COR-L47 (cell line): ENCODE measurements at places on chromosomes 1 and 21.

GRCh38 chr1:2323451-2323974, 67.8 kb downstream of the MORN1 start:
- DNase-seq, result no peak

- no peak for DNase-seq
These were observed 357.2 kb downstream of the COL11A1 start for GRCh38 chr1:102751111-102751510.

- no peak for DNase-seq
These were observed 90.9 kb downstream of the TMEM200B start for GRCh38 chr1:29032841-29033240.

DNA sequence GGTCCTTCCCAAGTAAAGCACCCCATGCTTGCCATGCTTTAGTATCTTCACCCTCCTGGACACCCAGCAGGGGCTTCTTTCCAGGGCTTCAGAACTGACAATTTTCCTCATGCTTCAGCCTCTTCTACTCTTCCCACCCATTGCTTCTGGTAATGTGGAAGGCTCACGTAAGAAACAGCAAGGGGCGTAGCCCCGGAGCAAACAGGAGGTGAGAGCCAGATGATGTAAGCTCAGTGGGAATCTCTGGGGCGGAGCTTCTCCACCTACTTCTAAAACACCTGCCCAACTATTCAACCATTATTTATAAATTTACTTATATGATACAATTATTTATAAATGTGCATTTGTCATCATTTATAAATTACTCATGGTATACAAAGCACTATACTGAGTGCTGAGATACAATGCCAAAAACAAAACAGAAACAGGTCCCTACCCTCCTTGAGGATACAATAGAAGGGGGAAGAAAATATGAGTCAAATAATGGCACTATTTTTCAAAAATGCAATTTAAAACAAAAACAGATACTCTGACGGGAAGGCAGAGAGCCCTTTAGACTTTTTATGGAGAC, 140.1 kb upstream of the CAMK1G start:
- no peak for DNase-seq

DNA sequence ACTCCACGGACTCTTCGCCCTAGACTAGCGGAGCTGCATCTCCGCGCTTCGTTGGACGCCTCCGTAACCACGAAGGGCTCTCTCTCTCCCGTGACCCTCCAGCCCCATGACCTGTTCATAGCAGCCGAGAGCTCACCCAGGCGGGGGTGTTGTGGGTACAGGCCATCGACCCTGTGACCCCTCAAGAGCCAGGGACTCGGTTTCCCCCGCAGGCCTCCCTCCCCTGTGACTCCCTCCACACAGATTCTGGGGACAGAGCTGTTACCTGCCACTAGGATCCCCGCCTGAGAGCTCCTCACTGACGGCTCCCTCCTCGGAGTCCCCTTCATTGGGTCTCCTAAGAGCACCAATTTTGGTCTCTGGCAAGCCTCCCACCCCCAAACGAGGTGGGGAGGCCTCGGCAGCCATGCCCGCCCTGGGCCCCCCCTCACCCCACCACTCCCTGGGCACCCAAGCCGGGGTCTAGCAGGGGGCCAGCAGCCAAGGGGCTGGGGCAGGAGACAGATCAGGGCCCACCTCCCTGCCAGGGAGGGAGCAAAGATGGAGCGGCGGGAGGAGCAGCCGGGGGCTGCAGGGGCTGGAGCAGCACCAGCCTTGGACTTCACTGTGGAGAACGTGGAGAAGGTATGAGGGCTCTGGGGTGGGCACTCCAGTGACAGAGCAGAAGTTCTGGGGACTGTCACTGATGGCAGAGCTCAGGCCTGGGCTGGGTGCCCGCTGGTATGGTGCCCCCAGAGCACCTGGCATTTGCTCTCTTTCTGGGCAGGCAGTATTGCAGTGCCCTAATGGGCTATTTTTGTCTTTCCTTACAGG, 517 bp downstream of the IPO13 start:
- DNase-seq, result no peak

DNA sequence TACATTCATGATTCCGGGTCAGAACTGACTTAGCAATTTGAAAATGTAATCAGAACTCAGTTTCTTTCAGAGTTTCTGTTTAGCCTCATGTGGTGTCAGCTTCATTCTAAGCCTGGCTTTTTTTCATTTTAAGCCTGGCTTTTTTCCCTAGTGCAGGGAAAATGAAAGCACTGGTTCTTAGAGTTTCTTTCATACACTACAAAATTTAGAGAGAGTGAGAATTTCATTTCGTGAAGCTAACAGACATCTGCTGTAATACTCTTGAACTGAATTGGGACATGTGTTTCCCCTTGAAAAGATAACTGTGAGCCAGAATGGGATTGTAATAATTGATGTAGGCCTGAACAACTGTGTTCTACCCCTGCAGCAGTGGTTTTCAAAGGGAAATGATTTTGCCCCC, 95.3 kb upstream of the KIAA0040 start:
- no peak for DNase-seq

DNA sequence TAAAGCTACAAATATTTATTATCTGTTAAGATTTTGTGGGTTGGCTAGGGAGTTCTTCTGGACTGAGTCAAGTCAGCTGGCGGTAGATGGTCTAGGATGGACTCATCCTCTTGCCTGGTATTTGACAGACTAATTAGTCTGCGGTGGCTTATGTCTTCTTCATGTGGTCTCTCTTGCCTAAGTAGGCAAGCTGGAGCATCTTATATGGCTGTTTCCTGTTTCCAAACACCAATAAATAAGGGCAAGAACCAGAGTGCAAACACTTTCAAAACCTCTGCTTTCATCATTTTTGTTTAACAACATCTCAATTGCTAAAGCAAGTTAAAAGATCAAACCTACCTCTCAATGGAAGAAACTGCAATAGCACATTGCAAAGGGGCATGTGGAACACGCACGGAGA, 484.8 kb downstream of the PTPRC start:
- no peak for DNase-seq

DNA sequence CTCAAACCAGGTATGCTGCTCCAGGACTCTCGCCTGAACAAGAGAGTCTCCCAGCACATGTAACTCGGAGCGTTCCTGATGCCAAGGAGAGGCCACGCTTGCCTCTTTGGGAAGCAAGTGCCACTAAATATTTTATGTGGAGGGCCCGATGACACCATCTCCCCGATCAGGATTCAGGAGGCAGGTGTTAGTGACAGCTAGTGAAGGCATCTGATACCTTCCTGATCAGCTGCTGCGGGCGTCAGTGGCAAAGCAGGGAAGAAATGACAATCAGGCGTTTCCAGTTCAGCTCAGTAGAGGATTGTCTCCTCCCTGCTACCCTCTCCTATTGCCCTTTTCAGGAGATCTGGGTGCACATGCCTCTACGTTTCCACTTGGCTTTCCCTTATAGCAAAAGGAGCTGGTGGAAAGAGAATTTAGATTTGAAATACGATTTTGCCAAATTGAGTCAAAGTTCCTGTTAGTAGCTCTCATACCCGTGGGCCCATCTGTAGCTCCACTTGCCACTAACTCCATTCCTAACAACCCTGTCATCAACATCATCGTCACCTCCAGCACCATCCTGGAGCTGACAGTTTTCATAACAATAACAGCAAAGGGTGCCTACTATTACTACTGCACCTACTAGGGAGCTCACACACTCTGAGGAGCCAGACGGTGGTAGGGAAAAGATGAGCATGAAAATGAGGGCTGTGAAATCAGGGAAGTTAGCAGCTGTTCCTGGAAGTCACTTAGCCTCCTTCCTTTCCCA, 21.6 kb downstream of the PLXNA2 start:
- no peak for DNase-seq
